ENCODE measurements at places on chromosomes 5 and 9.
A peak's percentile ranks its signal among the peaks of the same experiment; 100 is the strongest.

DNA sequence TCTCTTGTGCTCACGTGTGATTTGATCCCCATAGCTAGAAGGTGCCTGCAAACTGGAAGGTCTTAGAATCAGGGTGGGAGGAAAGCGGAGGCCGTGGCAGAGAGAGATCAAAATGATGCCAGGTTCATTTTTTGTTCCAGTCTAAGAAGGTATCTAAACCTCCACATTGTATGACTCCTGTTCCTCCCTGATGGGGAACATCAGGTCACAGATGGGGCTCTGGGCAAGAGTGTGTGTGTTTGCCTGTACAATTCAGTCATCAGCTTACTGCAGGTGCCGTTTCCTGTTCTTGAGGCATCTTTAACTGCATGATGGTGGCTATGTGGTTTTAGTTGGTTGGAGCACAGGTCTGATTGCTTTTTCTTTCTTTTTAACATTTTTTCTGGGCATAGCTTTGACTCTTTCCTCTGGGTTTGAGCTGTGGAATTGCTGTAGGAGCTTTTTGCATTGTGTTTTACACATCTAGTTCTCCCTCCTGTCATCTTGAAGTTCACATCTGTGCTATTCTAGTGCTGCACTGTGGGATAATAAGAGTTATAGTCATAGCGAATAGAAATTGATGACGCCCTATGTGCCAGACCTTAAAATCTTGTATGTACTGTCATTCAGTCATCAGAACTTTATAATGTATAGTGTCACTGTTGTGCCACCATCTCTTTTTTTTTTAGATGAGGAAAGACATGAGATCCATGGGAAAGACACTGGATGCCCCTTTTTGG, 30.8 kb downstream of the ARHGAP26 start:
- DNase-seq, result no peak

DNA sequence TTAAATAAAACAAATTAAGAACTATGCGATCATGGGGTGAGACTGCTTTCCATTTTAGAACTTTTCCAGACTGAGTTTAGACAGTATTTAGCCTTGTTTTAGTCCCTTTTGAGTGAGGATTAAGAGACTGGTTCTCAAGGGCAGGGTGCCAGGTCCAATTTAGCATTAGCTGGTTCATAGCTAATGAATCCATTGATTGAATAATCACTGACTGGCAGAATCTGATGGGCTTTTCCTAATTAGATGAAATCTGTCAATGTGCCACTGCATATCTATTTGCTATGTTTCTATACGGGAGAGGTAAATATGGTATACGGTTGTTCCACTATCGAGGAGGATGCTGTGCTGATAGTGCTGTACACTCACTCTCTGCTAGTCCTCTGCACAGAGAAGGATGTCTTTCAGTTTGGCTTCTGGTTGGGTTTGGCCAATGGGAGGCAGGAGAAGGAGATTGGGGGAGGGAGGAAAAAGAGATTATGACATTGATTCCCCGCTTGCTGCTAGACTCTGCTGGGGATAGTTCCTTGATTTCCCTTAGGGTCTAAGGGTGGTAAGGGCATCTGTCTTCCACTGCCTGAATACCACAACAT, 496.6 kb downstream of the CTNND2 start:
- DNase-seq, result no peak

DNA sequence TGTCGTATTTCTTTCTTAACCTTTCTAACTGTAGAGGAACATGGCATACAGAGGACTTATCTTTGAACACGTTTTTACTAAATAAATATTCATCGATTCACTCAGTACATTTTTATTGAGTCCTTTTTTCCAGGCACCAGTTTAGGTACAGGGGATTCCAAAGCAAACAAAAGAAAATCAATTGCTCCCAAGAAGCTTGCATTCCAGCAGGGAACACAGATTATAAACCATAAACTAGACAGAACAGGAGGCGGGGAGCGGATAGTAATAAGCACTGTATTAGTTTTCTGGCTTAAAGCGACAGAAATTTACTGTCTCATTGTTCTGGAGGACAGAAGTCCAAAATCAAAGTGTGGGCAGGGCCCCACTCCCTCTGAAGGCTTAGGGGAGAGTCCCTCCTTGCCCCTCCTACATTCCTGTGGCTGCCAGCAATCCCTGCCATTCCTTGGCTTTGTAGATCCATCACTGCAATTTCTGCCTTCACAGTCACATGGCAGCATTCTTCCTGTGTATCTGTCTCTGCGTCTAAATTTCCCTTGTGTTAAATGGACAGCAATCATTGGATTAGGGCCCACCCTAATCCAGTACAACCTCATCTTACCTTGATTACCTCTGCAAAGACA, 115.5 kb downstream of the COL23A1 start:
- DNase-seq, result peak; percentile 28

DNA sequence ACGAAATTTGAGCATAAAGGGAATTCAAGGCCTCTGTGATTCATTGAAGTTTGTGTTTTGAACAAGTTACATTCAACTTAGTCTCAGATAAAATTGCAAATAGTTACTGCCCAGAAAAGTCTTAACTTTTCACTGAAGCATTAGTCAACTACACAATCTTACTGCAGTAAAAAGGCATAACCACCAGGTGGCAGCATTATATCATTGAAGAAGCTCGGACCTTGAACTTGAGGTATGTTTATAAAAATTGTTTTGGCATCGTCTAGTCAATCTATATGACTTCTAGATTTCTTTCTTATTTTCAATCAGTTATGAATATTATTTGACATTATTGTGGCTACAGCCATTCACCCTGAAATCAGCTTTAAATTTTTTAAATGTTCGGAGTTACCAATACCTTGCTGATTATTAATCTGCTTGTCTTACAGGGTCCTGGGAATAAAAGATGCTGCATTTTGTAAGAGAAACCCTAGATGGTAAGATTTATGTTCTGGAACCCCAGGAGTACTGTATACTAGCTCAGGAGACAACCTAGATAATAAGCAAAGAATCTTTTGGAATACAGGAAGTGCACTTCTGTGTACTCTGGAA, 83.9 kb upstream of the GRAMD2B start:
- no peak for DNase-seq

DNA sequence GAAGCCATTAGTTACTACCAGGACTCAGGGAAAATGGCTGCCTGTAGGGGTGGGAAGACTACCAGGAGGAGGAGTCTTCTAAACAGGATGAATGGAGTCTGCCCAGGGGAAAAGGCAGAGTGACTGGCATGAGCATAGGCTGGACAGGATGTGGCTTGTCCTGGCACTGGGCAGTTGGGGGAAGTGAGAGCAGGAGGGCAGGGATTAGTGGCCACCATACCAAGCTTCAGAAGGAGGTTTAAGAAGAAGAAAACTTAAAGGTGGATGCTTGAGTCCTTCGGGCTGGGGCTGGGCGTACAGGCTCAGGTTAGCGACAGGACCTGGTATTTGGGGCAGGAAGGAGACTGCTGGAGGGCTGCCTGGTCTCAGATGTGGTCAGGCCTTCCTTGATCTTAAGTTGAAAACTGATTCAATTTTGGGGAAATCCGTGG, 5.0 kb upstream of the NSD1 start:
- DNase-seq, result no peak

Measured in ELF-1 (cell line).